ENCODE measurements at places on chromosomes 6 and 20.

DNA sequence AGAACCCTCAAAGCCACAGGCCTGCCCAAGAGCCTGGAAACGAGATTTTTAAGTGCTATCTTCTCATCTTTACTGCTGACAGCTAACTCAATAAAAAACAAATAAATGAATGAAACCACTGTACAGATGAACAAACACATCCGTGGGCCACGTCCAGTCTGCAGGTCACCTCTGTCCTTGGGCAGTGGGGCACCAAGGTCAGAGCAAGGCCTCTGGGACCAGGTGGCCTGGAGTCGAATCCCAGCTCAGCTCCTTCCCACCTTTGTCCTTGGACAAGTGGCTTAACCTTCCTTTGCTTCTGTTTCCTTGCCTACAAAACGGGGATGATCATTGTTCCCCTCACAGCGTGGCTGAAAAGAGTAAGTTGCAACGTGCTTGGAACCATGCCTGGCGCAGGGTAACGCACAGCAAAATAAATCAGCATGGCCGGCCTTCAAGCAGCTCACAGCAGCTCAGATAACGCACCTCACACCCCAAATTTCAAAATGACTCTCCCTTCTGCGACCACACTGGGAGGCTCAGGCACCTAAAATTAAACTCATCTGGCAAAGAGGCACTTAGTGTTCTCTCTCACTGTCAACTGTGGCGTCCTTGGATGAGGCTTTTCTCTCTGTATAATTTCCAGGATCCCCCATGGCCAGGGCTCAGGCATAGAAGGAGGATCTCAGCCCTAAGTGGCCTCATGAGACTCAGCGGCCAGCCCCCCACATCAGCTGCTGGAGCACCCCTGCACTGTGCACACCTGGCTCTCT is 35.7 kb downstream of the RRBP1 start:
- no peak for DNase-seq

DNA sequence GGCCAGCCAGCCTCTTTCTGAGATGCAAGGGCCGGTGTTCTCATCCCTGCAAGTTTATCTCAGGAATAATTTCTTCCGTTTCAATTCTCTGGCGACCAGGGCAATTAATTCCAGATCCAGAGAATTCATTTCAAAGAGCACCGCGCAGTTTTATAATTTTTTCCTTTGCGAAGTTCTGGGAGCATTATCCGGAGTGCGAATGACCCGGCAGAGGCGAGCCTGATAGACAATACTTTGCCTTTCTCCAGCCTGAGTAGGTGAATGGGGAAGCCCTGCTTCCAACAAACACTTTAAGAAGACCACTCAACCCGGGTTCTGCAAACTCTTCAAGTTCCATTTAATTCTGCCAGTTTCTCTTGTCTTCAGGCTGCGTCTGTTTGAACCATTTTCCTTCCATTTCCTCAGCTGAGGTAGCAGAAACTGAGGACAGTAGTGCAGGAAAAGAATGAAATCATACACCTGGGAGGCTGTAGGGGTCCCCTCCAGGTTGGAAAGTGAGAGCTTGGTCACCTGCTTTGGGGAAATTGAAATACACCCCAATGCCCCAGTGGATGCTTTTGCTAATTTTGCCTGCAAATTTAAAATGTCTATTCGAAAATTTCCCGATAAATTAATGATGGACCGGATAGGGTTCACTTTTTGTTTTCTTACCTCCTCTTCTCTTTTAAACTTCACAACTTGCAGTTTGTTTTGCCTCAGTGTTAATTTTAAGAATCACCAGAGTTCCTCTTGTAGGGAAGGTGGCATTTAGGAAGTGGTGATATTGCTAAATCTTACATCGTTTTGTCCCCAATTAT is 1.1 kb downstream of the VGLL2 start:
- DNase-seq, result no peak

DNA sequence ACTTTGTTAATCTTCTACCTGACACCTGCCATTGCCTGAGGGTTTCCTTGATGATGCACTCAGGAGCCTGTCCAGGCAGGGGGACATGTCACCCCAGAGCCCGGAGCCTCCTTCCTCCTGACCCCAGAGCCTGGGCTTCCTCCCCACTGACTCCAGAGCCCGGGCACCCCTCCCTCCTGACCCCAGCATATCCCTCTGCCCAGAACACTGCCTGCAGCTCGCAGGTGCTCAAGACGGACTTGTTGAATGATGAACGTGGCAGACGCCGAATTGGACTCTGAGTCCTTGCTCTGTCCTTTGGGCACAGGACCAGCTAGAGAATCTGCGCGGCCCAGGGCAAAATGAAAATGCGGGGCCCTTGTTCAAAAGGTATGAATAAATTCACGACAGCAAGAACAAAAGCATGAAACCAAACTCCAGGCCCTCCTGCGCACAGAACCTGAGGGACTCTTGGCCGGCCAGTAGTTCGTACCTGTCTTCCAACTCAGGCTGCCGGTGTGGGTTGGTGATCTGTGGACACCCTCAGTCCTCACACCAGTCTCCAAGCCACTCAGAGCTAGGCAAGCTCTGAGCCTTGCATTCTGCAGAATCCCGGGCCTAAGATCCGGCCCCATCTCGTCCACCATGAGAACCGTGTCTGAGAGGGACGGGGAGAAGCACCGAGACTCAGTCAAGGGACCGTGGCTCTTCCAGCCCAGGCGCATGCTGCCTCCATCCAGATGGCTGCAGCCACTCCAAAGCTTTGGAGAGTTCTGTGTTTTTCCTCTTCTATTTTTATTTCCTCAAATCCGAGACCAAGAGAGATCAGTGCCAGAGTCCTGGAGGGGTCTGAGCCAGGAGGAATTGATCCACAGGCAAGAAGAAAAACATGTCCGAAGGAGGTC is 104.7 kb downstream of the BMP7 start:
- DNase-seq, result no peak

DNA sequence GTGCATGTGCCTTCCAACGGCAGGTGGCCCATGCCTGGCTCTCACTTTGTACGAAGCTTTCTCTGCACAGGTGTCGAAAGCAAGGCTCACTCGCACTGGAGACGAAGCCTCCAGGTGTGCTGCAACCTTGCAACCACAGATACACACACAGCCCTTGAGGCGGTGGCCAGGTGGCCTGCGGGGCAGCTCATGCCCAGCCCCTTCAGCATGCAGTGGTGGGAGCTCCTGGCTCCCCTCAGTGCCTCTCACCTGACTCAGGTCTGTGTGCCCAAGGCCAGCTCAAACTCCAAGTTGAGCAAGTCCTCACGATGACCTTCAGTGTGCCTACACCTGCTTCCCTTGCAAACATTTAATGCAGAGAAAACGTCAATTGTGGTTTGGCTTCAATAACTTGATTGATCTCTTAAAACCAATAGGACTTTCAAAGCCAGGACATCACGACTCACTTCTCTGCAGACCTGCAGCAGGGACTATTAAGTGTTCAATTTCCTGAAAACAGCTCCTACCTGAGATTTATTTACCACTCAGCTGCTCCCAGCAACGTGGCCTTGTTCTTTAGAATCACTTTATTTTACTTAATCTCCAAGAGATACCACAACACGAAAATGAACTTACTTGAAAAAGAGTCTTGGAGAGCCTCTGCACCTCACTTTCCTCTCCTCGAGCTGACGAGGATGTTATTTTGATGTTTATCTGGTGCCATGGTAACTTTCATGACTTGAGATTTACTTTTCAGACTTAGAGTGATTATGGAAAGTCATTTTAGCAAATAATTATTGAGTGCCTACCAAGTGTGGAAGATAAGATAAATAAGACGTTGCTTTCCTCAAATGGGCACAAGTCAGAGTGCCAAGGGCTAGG is 86.3 kb downstream of the SLC22A23 start:
- peak; percentile 16 for DNase-seq

DNA sequence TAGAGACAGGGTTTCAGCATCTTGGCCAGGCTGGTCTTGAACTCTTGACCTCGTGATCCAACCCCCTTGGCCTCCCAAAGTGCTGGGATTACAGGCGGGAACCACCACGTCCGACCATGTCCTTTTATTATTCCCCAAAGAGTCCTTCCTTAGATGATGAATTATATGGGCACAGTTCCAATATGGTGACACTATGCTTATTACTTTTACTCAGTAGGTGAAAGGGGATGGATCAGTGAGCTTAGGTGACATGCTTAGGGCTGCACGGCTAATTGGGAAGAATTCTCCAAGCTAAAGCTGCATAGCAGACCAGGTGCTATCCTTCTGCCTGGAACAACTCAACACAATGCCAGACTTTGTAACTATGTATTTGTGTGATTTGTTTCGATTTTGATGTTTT is 38.2 kb upstream of the TFAP2C start:
- no peak for DNase-seq

DNA sequence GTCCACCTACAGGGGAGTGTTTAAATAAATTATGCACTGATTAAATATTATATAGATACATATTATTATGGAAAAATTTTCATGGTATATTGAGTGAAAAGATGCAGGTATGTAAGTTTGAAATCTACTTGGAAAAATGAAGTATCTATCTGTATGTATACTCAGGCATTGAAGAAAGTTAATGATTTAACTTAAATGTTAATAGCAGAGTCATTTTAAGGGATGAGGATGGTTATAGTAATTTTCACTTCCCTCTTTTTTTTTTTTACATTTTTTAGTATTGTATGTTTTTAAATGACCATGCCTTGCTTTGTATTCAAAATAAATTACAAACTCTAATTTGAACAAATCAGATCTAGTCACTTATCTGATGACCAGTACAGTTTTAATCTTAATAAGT is 43.2 kb upstream of the NOTCH4 start:
- DNase-seq, result no peak

Measured in activated CD4-positive, alpha-beta T cell treated with anti-CD3 and anti-CD28 coated beads for 36 hours (primary cell).